Fibroblast of pulmonary artery (primary cell): ENCODE measurements at places on chromosomes 3 and 15.
A peak's percentile ranks its signal among the peaks of the same experiment; 100 is the strongest.

DNA sequence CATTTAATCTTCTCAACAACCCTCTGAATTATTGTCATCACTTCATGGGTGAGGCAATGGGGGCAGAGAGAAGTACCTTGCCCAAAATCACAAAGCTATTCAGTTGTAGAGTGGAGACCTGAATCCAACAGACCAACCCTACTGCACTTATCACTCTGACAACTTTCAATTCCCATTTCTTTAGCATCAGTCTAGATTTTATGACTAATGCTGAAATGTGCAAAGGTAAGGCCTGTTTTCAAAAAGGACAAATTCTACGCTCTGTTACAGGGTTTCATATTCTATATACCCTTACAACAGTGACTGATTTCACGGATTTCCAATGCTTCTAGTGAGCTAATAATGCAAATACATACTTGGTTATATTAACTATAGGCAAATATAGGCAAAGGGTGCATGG lies 286.0 kb downstream of the ADAMTS17 start:
- no peak for DNase-seq

GRCh38 chr3:55668359-55668758 lies 181.3 kb upstream of the WNT5A start:
- DNase-seq = no peak

GRCh38 chr3:64151342-64151871 lies 73.9 kb downstream of the PRICKLE2 start:
- no peak for DNase-seq

DNA sequence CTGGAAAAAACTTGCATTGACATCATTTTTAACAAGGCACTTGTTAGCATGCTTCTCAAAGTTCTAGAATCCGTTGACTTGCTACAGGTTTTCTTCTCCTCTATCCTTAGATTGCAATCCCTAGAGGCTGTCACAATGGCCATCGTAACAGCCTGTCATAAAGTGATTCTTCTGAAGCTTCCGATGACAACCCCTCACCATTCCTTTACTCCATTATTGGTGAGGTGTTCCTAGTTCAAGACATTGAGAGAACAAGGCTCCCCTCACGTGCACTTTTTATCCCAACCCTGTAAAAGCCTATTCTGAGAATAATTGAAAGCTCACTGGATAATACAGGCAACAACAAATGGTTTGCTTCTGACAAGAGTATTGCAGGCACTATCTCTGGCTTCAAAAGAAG lies 131.4 kb downstream of the ROBO1 start:
- DNase-seq = no peak

DNA sequence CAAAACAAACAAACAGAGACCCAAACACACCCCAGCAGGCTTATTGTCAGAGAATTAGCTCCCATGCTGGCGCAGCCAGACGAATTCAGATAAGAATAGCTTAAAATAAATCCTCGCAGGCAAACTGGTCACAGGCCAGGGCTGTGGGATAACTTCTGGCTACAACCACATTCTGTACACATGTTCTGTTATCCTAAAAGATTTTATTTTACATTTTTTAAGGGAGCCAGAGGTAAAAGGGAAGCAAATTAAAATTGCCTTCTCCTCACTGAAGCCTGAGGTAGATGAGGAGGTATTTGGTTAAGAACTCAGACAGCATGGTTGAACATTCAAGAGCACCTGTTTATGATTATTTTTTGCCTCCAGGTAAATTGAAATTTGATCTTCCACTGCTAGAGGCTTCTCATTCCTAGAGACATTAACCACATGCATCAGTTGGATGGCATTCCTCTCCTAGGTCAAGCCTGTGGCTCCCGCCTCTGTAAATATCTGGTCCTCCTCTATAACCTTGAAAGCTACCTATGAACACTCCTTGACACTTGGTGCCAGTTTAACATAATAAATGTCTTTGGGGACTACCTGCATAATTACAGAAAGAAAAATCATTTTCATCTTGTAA lies 190.3 kb downstream of the SATB1 start:
- DNase-seq = no peak

GRCh38 chr3:186637686-186638085 lies 2.5 kb upstream of the FETUB start:
- no peak for DNase-seq

GRCh38 chr15:69843900-69844304 lies 253.8 kb downstream of the TLE3 start:
- DNase-seq = no peak

- DNase-seq = no peak
Measured at GRCh38 chr3:46661776-46662766, 31.4 kb downstream of the ALS2CL start.

GRCh38 chr15:66225656-66226274 lies 27.8 kb downstream of the MEGF11 start:
- no peak for DNase-seq

- DNase-seq = no peak
Measured at GRCh38 chr3:186842426-186843038, at the start of gene ADIPOQ. ADIPOQ (plus strand) TSS chr3:186842710; CDS start chr3:186853059, 10,349 bp downstream.

DNA sequence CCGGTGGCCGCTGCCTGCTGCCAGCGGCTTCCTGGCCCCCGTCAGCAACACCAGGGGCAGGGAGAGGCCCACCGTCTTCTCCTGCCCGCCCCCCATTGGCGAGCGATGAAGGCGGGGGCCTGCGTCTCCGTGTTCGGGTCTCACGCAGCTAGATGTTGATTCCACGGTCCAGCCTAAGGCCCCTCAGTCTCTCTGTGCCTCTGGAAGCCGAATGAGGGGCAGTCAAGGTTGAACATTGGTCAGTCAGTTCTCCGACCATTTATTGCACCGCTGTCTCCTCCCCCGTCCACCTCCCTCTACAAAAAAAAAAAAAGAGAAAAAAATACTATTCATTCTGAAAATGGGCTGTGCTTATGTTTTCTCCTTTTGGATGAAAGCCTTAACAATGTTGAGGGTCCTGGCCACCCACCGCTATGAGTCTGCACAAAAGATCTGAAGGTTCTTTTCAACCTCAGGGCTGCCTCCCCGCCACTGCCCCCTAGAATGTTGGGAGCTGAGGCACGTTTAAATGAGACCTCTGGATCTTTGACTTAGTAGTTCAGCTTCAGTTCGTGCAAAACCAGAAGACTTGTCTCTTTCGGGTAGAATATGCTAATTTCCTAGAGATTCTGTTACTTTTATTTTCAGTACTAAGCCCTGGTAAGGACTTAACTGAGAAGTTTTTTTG lies 736 bp downstream of the IREB2 start:
- DNase-seq = peak; percentile 19

- no peak for DNase-seq
Measured at GRCh38 chr15:35633677-35634076, 87.7 kb upstream of the DPH6 start.

- no peak for DNase-seq
Measured at GRCh38 chr3:102060814-102061213, 211.5 kb downstream of the NFKBIZ start.

DNA sequence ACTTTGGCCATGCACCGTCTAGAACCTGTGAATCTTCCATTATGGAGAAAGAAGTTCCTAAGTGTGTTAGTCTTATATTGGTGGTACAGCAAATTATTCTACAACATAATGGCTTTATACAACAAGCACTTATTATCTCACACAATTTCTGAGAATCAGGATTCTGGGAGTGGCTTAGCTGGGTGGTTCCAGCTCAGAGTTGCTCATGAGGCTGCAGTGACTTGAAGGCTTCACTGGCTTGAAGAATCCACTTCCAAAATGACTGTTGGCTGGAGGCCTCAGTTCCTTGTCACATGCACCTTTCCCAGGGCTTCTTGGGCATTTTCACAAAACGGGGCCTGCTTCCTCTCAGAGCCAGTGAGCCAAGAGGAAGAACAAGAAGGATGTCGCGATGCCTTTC lies 82.3 kb upstream of the RNF7 start:
- no peak for DNase-seq

- DNase-seq = no peak
Measured at GRCh38 chr3:159532577-159532976, 456.1 kb upstream of the IL12A start.

DNA sequence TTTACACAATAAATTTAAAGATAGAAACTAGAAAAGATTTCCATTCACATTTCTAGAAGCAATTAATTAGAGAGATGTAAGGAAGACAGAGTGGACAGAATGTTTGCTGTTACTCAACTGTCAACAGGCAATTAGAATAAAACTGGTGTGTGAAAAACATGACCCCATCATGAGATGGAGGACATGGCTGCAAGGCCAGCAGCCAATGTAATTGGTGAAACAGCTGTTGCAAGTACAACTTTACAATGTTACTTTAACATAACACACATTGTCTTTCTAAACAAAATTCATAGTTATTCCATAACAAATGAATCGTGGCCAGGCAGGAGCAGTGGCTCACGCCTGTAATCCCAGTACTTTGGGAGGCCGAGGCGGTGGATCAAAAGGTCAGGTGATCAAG lies 28.6 kb upstream of the STAG1 start:
- no peak for DNase-seq

DNA sequence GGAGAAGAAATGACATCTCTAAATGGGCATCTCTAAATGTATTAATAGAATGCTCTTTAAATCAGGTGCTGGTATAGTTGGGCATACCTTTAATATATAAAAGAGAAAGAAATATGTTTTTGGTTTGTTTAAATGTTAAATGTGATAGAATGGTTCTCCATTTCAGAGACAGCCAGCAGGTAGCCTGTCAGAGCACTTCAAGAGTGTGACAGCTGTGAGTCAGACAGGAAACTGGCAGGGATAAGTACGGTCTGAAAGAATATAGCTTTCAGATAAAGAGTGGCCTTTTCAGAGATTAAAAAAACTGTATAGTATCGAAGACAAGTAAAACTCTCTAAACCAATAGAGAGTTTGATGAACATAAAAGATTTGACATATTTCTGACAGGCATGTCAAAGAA lies 654.1 kb downstream of the IGSF11 start:
- no peak for DNase-seq
